KG1 (cell line): ENCODE measurements at places on chromosomes 12 and 14.

- DNase-seq = no peak
Measured at GRCh38 chr14:54489318-54489683, 521 bp upstream of the GMFB start.

GRCh38 chr12:32117316-32117715, 10.7 kb downstream of the BICD1 start:
- DNase-seq = no peak

- DNase-seq = no peak
Measured at GRCh38 chr12:39613525-39613924, 6.1 kb downstream of the ABCD2 start.

GRCh38 chr14:58772116-58772515, 134.4 kb downstream of the DACT1 start:
- no peak for DNase-seq

DNA sequence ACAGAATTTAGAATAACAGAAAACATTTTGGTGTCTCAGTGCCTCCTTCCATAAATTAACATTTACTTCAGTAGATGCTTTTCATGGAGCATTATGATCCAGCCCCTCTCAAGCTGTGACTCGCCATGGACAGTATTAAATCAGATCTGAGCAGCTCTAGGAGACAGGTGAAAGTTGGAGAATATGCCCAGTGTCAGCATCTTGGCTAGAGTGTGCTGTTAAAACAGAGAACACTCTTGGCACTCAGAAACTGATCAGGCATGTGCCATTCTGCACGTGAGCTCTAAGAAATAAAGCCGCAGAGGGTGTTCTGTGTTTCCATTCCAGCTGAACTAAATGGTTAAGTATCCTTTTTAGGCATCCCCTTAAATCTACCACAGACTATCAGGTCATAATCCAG, 68.0 kb downstream of the DIP2B start:
- DNase-seq = no peak

DNA sequence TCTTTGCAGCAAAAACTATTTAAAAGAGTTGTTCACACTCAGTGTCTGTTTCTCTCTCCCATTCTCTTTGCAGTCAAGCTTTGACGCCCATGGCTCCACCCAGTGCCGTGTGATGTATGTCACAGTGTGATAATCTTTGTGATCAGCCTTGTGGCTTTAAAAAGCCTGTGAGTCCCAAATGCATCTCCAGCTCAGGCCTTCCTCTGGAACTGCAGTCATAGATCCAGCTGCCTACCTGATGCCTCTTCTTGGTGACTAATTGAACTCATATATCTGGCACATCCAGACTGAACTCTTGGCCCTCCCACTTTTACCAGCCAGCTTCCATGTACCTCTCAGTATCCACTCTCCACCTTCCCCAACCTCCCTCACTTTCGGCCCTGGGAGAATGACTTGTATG, 182.8 kb upstream of the ARHGAP5 start:
- no peak for DNase-seq

GRCh38 chr12:10720974-10721650, 2.0 kb downstream of the YBX3 start:
- no peak for DNase-seq

GRCh38 chr14:98056946-98057345, 1215.1 kb downstream of the BCL11B start:
- DNase-seq = no peak

- DNase-seq = no peak
Measured at GRCh38 chr14:57057803-57058202, 210.9 kb downstream of the EXOC5 start.

DNA sequence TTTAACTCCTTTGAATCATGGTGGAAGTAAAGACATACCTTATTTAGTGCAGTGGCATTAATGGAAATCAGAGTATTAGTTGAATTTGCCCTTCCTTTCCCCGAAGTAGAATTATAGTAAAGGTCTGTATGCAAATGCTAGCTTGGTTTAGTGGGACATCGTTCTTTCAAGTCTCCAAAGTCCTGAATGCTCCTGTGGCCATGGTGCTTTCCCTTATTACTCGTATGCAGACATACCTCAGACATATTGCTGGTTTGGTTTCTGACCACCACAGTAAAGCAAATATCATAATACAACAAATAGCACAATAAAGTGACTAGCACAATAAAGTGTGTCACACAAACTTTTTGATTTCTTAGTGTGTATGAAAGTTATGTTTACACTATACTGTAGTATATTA, 52.3 kb downstream of the MNAT1 start:
- DNase-seq = no peak

DNA sequence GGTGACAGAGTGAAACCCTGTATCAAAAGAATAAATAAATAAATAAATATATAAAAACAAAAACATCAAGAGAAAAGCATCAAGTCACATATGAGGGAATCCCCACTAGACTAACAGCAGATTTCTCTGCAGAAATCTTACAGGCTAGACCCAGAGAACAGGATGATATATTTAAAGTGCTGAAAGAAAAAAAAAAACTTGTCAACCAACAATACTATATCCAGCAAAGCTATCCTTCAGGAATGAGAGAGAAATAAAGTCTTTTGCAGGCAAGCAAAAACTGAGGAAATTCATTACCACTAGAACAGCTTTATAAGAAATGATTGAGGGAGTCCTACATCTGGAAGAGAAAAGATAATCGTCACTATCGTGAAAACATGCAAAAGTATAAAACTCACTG, 6.4 kb upstream of the SFSWAP start:
- DNase-seq = no peak

- DNase-seq = no peak
Measured at GRCh38 chr12:93663006-93663728, 14.0 kb upstream of the CRADD start.

DNA sequence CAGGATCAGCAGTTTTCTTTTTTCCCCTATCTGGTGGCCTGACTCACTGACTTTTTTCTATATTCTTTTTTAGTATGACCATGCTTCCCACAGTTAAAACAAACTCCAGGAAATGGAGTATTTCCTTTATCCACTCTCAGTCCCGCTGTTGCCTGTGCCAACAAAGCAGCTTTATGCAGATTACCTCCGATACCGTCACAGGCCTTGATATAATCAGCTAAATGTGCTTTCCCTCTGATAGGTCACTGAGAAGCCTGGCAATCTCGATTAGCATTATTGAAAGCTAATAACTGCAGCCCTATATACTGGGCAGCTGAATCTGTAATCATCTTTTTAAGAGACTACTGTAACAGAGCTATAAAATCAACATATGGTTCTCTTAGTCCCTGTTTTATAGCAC, 243.6 kb downstream of the KIF21A start:
- DNase-seq = no peak

- no peak for DNase-seq
Measured at GRCh38 chr12:63420206-63420644, 248.1 kb downstream of the DPY19L2 start.

GRCh38 chr14:76868454-76869170, 42.4 kb downstream of the LRRC74A start:
- DNase-seq = no peak

DNA sequence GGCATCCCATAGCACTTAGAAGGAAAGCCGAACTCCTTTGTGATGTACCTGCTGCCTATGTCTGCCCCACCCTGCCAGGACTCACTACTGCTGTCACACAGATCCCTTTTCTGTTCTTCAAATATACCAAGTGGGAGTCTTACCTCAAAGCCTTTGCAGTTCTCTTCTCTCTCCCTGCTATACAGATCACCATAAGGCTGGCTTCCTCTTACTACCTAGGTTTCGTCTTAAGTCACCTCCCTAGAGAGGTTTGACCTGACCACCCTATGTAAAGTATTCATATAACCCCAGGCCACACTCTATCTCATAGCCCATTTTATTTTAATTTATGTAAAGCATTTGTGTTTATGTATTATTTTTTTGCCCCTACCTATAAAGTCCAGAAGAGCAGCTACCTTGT, 117.6 kb downstream of the CRADD start:
- no peak for DNase-seq

DNA sequence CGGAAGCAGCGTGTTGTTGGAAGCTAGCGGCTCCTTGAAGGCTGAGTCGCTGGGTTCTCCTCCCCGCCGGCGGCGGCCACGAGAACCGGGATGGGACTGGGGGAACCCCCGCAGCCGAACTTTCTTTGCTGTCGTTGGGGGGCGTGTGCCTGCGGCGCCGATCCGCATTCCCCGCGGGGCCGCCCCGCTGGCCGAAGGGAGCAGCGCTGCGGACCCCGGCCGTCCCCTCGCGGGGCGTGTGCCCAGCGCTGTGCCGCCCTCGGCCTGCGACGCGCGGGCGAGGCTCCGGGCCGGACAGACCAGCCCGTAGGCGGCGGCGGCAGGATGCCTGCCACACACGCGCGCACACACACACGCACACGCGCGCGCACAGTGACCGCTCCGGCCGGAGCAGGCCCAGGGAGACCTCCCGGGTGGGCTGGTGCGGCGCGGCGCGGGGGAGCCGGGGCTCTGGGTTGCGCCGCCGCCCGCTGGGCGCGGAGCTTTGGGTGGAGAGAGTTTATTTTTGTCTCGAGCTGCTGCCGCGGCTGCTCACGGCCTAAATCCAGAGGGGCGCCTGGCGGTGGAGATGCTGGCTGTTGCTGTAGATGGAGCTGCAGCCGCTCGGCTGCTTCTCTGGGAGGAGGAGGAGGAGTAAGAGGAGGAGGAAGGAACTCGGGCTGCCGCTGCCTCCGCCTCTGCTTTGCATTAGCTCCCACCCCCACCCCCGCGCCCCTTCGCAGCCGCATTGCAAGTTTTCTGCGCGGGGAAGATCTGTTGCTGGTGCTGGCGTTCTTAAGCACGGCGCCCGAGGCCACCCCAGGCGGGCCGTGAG, at the start of gene SAMD4A:
SAMD4A (plus strand) TSS at position 719 of the 814 bp plus-strand sequence. CDS start 789 bp downstream, outside the sequence.
- DNase-seq = peak; percentile 17

- DNase-seq = no peak
Measured at GRCh38 chr14:21068521-21069387, 1.4 kb upstream of the ARHGEF40 start.

- no peak for DNase-seq
Measured at GRCh38 chr12:63997198-63997597, 152.7 kb downstream of the SRGAP1 start.

DNA sequence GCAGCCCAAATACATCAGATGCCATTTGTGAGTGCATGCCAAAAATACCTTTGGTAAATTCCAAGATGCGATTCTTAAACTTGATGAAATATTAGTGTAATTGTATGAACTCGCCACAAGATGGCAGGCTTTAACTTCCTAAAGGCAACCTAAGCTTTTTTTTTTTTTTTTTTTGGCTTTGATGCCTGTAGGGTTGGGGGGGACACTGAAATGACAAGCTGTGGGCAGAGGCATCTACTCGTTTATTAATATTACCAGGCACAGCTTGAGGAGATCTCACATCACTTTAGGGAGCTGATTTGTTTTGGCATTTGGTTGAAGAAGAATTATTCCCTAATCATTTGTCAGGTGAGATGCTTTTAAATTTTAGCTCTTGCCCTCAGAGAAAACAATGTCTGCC, 126.7 kb upstream of the CCDC196 start:
- peak; percentile 19 for DNase-seq

GRCh38 chr12:81863406-81863805, 104.3 kb upstream of the PPFIA2 start:
- DNase-seq = no peak

DNA sequence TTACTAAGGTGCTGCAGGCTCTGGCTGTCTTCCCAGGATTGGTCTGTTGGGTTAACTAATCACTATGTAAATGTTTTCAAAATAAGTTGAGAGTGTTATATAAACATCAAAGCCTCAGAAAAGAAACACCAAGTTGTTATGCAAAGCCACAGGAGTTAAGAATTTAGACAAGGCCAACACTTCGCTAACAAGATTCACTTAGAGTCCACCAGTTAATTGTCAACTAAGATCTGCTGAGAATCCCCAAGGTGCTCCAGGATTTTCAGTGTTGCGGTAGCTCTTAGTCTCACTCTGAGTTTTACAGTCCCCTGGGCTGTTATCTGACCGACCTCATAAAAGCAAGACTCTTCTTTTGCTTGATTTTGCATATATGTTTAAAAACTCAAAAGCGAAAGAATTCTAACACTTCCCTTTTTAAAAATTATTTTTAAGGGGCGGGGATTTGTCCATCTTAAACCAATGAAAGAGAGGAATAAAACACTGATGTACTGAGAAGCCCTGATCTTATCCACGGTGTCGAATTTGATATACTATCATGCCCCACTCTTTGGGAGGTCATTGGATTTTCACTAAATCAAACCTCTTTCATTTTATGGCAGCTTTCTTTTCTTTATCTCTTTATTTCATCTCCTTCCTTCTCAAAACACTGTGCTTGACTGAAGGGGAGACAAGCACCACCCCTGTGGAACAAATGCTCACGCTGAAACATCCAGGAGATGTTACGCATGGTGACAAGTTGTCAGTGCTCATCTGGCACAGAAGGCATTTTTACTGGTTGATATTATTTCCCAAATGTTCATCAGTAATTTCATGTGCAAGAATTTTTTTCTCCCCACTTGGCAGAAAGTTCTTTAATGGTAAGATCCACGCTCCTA, 7.0 kb downstream of the NIN start:
- DNase-seq = no peak

GRCh38 chr12:16563504-16563903, 42.5 kb downstream of the LMO3 start:
- DNase-seq = no peak

GRCh38 chr12:6899427-6899826, 5.2 kb upstream of the LRRC23 start:
- DNase-seq = no peak

DNA sequence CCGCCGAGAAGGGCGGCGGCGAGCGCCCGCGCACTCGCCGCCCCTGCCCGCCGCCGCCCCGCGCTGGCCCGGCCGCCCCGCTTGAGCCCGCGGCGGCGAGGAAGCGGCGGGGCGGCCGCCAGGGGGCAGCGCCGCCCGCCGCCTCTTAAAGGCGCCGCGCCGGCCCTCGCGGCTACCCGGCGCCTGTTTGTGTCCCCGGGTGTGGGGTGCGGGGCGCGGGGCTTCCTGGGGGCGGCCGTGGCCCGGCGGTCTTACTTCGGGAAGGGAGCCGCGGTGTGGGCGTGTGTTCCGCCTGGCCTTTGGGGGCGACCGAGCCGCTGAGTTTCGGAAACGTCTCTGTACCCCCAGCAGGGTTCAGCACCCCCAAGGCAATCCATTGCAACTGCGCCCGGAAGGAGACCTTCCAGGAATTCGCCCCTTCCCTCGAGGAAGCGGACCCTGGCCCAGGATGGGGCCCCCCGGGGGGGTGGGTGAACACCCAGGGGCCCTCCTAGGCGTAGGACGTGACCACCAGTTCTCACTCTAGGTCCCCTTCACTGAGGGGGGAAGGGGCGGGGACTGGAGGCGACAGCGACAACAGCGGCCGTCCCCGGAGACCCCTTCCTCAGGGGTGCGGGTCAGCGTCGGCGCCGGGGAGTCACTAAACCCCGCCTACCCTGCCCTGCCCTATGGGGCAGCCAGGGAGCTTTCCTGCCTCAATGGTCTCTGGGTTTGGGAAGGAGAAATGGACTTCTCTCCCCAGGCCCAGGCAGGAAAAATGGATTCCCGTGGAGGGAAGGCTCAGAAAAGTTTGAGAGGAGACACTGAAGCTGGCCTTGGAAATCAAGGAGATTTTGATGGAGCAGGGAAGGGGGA, at the start of gene ITPK1:
ITPK1 (minus strand) TSS at position 105 of the 855 bp plus-strand sequence. CDS start 762 bp downstream, outside the sequence.
- DNase-seq = peak; percentile 64

GRCh38 chr14:75449696-75450095, 21.9 kb downstream of the JDP2 start:
- DNase-seq = no peak

- DNase-seq = no peak
Measured at GRCh38 chr12:71475280-71475679, 35.7 kb downstream of the LGR5 start.
